NCI-H1694 (cell line): ENCODE measurements at places on chromosomes 6 and 20.

GRCh38 chr6:105270511-105270910, 90.7 kb upstream of the POPDC3 start:
- DNase-seq = no peak

- no peak for DNase-seq
Measured at GRCh38 chr6:109299776-109300564, 82.3 kb downstream of the CD164 start.

DNA sequence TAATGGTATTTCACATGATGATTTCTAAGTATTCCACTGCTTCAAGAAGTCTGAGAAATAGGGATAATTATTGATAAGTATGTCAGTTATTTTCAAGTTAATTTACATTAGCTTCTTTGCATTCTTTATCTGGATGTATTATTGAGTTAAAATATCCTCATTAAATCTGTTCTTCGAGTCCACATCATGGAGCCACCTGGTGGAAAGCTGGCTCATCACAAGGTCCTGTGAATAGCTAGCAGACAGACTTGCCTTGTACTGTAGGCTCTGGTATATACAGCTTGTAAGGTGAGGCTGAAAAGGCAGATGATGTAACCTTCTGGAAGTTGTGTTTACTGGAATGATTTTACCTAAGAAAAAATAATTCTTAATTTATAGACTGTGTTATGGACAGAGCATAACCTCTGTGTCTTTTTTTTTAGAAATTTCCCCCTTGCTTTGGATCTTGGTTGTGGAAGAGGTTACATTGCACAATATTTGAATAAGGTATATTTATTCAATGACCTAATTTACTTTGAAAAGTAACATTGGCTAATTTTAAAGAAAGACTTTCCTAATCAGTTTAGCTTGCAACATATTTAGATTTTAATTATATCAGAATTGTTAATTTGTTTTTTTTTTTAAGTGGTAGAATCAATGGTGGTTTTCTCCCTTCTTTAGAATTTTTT, 3.5 kb downstream of the NDUFAF5 start:
- DNase-seq = peak; percentile 20

DNA sequence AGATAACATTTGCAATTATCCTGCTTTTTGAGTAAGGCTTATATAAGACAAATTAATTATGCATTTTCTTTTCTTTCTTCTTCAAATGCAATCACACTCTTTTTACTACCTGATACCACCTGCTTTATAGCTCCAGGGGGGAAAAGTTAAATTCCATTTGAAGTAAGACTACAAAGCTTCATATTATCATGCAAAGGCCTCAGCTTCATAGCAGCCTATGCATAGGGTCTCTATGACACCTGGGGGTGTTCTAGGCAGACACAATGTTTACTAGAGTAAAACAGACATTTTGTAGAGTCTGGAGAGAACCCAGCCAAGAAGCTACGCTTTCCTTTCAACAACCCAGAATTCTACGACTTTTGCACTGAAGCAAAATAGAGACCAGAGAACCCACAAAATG, 148.0 kb downstream of the MCHR2 start:
- no peak for DNase-seq

DNA sequence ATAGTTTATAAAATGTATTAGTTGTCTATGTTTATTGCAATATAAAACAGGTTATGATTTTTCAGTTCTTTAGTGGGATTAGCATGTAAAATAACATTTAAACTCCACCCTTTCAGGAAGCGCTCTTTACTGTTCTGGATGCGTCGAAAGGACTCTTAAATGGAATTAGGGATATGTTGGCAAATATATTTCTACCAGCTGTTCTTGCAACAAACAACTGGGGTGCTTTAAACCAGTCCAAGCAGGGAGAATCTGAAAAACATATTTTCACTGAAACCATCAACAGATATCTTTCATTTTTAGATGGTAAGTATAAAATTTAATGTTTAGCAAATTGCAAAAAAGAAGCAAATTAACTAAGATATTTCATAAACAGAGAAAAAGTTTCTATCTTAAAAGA, 21.8 kb downstream of the DNAH8 start:
- no peak for DNase-seq

DNA sequence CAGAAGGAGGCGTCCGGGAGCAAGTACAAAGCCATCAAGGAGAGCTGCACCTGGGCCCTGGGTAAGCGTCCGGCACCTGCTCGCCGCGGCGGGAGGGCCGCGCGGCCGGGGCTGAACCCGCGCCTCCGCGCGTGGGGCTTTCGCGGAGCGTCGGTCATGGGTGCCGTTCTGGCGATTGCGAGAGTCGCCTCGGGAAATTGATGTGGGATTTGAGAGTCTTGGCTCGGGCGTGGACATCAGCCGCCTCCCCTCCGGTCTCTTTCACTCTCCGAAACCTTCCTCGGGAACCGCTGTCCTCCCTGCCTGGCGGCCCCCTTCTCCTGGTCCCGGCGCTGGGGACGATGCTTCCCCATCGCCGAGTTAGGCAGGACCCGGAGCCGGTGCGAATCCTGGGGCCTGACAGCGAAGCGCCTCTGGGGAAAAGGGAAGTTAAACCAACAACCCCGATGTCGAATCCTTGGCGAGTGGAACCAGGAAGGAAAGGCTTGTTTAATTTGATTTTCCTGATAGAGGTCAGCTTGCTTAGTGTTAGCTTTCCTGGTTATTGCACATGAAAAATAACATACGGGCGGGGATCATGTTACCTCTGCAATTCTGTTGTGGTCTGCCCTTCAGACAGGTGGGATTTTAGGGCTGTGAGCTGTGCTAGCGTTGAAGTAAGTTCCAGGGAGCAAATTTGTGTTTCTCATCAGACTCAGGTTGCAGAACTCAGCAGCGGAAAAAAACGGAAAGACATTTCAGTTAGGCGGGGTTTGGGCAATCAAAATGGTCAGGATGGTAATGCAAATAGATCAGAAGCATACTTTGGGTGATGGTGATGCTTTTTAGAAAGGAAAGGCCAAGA, 594 bp downstream of the ARFGEF3 start:
- DNase-seq = no peak

DNA sequence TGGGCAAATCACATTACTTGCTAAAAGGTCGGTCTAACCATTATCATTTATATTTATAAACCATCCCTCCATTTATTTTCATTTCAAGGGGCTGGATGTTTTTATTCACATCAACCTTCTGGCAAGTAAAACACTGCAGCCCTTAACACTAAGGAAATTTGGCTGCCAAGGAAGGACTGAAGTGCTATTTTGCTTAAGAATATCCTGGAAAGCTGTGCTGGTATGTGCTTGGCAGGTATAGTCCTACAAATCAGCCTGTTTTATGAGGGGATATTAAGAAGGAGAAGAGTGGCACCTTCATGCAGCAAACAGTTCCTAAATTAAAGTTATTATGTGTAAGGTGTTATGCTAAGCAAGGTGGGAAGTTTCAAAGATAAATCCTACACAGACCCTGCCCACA, 9.8 kb downstream of the PHACTR2 start:
- DNase-seq = no peak

DNA sequence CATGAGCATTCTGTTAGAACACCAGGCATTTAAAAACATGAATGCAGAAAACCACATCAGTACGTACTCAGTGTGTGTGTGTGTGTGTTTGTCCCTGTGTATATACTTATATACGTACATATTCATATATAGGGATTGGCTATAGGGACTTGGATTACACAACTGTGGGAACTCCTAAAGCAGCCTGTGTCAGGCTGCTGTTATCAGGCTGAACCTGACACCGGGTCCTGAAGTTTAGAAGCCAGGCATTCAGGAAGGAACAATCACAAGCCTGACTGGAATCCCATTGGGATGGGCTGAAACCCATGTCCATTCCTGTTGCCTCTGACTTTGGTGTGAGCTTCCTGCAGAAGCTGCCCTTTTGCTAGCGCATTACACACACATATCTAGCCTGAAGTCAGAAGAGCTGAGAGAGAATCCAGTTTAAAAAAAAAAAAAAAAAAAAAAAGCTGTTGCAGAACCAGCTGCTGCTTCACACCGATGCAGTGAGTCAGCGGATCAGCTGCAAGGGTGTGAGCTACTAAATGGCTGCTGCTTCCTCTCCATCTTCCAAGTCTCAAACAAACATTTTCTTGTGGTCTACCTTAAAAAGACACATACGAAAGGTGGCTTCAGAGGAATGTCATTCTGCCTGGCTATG, 348.1 kb downstream of the THBS2 start:
- no peak for DNase-seq

DNA sequence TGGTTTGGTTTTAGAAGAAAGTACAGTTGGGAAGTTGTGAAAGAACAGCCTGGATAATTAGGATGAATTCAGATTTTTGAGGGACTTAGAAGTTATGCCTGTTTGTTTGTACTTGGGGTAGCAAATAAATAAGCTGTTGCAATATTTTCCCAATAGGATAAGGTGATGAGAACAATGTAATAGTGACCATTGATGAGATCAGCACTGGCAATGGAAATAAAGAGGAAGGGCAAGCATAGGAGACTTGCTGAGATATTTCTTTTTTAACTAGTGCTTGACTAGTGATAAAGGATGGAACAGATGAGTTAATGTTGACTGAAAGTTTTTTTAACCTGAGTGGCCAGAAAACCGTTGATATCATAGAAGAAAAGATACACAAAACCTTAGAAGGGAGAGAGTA, 498.8 kb downstream of the CDKAL1 start:
- no peak for DNase-seq

GRCh38 chr6:99346595-99346994, 2.9 kb downstream of the FAXC start:
- DNase-seq = no peak

DNA sequence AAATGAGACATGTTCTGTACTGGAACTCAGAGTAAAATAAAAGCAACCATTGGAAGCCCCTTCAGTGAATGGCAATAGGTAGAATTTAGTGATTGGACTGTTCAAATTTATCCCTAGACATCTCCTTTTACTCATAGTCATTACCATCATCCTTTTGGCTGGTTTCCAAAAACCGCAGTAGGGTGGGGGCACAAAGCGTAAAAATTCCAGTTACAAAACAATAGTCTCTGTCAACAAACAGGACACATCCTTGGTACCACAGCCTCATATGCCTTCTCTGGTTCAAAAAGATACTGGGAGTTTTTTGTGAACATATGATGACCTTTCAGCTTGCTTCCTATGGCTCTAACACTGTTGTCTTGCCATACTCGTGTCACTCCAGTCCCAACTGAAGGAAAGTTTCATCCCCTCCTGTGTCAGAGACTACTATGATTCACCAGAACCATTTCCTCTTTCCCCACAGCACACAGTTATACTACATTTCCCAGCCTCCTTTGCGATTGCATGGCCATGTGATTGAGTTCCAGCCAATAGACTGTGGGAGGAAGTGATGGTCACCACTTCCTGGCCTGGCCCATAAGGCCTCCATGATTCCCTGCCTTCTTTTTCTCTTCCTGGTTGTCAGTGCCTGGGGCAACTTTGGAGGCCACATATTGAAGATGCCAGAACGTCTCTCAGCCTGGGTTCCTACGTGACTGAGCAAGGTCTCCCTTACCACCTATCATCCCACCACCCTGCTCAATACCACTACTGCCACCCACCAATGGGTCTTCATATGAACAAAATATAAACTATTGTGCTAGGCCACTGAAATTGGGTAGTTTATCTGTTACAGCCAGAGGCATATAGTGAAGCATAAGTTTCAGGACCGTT, 162.4 kb downstream of the ID4 start:
- DNase-seq = no peak

DNA sequence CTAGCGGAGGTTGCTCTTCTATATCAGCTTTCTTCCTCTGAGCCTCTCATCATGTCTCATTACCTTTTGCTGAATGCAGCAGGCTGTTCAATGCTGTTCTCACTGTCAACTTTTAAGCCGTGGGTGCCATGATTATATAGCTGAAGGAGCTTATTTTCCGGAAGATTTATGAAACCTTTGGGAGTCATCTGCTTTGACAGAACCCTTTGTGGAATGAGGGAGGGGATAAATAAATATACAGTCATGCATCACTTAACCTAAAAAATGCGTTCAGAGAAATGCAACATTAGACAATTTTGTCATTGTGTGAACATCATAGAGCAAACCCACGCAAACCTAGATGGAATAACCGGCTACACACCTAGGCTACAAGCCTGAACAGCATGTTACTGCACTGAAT, 102.2 kb upstream of the AKAP12 start:
- no peak for DNase-seq

DNA sequence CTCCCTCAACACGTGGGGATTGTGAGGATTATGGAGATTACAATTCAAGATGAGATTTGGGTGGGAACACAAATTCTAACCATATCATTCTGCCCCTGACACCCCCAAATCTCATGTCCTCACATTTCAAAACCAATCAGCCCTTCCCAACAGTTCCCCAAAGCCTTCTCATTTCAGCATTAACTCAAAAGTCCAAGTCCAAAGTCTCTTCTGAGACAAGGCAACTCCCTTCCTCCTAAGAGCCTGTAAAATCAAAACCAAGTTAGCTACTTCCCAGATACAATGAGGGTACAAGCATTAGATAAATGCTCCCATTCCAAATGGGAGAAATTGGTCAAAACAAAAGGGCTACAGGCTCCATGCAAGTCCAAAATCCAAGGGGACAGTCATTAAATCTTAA, 39.6 kb upstream of the PLAGL1 start:
- DNase-seq = no peak

GRCh38 chr6:170464080-170464479, 89.0 kb downstream of the PSMB1 start:
- no peak for DNase-seq

- no peak for DNase-seq
Measured at GRCh38 chr20:59835448-59836395, 97.7 kb downstream of the SYCP2 start.

DNA sequence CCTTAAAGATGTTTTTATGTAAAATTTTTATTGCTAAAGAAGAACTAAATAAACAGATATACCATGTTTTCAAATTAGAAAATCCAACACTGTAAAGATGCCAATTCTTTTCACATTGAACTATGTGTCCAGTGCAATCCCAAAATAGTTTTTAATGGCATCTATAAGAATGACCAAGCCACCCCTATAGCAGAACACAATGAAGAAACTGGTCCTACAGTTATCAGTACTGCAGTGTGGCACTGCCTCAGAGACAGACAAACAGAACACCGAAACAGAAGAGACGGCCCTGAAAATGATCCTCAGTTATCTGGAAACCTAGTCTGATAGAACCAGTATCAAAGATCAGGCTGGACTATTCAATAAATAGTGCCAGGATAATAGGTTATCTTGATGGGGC, 41.9 kb downstream of the KIF13A start:
- no peak for DNase-seq

- DNase-seq = no peak
Measured at GRCh38 chr6:132131351-132131750, 180.2 kb upstream of the CCN2 start.

- DNase-seq = no peak
Measured at GRCh38 chr6:53280207-53280606, 68.5 kb downstream of the ELOVL5 start.

- DNase-seq = peak; percentile 29
Measured at GRCh38 chr6:33926451-33926850, 122.6 kb upstream of the MLN start.
